EH (cell line): ENCODE measurements at places on chromosomes 4 and X.

DNA sequence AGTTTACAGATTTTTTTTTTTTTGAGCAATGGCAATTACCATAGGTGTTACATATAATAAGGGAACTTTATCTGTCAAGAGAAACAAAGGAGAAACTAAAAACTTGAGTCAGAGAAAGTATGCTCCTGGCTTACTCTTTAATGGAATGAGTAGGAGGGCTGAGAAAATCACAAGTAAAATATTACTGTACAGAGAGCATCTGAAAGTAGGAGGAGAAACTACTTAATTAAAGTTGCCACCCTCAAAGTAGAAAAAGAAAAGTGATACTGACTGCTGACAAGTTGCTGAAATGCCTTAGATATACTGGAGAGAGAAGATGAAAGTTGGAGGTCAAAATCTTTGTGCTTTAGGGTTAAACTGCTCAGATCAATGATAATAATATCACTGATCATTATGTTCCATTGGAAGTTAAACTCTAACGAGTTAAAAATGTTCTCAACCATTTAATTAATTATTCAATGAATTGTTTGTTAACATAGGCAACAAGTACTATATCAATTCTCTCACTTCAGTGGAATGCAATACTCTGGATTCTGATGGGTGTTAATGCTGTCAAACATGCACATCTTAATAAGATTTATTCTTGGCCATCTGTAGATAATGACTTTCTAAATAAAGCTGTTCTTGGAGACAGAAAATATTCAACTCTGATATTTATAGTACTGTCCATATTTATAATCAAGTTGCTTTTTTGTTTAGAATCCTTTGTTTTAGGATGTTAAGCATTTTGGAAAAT is 61.2 kb upstream of the CAMK2D start:
- no peak for DNase-seq

GRCh38 chrX:69128588-69128987 is 36.7 kb downstream of the PJA1 start:
- peak; percentile 66 for DNase-seq

- no peak for DNase-seq
Observed at GRCh38 chr4:7352486-7352885, 82.2 kb downstream of the PSAPL1 start.

DNA sequence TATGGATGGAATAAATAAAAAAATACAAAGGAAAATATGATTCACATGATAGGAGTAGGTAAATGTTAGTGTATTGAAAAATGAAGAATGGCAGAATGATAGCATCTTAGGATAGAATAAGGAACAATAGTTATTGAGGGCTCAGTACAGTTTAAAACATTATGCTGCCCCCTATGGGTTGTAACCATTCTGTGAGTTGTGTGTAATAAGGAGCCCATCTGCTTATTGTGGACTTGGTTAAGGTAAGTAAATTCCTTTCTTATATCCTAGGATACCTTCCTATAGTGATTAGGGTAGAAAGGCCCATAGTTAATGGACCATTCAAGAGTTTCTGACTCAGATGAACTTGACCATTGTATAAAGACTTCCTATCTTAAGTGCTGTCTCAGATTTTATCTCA is 195.8 kb downstream of the PDHA2 start:
- no peak for DNase-seq

GRCh38 chrX:49165901-49166881 is 3.6 kb downstream of the MAGIX start:
- peak; percentile 63 for DNase-seq

DNA sequence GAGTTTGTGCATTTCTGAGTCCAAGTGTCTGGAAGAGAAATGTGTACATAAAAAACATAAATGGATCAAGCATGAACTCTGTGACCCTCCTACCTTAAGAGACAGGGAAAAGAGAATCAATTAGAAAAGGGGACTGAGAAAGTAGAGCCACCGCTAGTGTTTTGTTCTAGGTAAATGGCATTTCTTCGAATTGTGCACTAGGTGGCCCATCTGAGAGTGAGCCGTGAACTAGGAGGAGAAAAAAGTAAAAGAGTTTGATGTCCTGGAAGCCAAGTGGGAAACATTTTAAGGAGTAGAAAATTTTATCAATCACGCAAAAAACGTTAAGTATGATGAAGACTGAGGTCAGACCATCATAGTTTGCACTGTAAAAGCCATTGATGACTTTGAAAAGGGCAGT is 55.1 kb downstream of the NAF1 start:
- DNase-seq, result peak; percentile 5

- DNase-seq, result no peak
Observed at GRCh38 chr4:185637163-185637875, 102.0 kb upstream of the PDLIM3 start.

GRCh38 chr4:150648123-150648522 is 66.2 kb downstream of the MAB21L2 start:
- no peak for DNase-seq

DNA sequence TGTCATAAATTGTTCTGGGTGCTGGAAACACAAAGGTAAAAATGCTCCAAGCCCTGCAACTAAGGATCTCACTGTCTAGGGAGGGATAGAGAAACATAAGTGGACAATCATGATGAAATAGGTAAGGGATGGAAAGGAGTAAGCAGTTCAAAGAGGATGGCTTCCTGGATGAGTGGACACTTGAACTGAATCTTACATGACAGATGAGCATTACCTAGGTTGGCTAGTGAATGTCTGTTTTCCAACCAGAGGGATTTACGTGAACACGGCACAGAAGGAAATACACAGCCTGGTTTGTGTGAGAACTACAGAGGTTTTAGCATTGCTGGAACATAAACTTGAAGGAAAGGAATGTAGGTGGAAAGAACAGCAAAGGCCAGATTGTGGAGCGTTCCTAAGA is 150.2 kb upstream of the GALNT7 start:
- no peak for DNase-seq

GRCh38 chr4:125389713-125390112 is 75.0 kb downstream of the FAT4 start:
- peak; percentile 97 for DNase-seq

DNA sequence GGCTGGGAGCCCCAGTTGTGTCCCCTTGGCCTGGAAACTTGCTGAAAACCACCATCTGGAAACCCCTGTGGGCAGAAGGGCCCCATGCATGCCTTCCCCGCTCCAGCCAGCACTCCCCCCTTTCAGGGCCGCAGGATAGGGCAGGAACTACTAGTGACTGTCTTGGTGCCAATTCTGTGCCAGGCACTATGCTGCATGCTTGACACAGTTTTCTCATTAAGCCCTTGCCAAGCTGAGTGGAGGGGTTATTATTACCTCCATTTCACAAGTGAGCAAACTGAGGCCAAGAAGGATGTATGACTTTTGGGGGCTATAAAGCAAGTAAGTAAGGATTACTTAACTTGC is 73.6 kb upstream of the PJA1 start:
- DNase-seq, result no peak

GRCh38 chr4:97457253-97457652 is 686.0 kb downstream of the STPG2 start:
- DNase-seq, result no peak

- no peak for DNase-seq
Observed at GRCh38 chr4:117001077-117001476, 84.3 kb downstream of the TRAM1L1 start.

DNA sequence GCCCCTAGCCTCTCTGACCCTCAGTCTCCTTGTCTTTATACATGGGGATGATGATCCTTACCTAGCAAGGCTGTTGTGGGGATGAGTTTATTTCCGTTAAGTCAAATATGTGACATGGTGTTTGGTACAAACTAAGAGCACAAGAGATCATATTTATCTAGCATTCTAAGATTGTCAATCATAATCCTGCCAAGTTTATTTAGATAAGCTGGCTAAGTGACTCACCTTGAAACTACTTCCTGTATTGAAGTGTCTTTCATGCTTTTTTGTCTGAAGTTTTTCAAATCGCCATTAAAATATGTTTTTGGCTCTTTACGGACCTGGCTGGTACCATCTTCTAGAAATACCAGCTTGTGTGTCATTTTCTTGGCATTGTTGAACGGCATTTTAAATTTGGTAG is 30.7 kb downstream of the MAP7D3 start:
- no peak for DNase-seq

DNA sequence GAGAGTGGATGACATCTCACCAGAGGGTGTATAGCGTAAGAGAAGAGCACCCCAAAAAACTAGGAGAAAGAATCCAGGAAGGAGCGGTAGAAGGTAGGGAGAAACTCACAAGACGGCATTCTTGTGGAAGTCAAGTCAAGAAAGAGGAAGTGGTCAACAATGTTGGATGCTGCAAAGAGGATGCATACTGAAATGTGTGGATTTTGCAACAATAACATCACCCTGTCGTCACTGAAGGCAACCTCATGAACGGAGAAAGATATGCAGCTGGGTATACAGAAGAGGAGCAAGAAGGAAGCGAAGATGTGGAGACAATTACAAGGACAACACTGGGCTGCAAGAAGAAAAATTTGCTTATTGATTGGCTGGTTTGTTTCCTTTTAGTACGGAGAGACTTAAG is 11.4 kb upstream of the TAPT1 start:
- DNase-seq, result no peak

DNA sequence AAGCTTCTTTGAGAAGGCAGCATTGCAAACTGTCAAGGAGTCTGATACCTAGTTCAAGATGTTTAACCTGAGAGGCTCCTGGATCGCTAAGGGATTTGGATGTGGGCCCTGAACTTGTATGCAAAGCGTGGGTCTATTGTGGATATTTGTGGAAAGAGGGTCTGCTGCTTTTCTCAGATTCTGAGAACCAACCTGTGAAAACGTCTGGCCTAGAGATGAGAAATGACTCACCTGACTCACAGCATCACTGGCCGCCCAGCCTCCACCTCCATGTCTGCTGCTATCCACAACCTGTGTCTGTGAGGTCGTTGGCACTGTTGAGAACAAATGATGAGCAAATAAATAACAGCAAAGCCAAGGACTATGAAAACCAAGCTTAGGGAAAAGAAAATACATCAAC is 33.3 kb upstream of the PROM1 start:
- DNase-seq, result no peak

DNA sequence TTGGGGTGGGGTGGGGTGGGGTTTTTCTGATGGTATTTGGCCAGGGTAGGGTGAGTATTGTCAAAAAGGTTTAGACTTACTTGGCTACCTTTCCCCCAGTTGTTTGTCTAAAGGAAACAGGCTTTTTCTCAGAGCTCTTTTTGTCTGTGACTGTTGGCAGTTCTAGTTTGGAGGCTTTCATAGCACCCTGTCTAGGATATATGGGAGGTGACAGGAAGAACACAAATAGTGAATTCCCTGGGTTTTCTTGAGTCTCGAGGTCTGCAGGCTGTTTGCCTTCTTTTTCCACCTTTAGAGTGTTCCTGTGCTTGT is 13.5 kb downstream of the RPS6KA3 start:
- DNase-seq, result no peak

- DNase-seq, result no peak
Observed at GRCh38 chr4:101807351-101807750, 16.8 kb downstream of the BANK1 start.

- no peak for DNase-seq
Observed at GRCh38 chr4:32499171-32499570, 1779.0 kb downstream of the PCDH7 start.

DNA sequence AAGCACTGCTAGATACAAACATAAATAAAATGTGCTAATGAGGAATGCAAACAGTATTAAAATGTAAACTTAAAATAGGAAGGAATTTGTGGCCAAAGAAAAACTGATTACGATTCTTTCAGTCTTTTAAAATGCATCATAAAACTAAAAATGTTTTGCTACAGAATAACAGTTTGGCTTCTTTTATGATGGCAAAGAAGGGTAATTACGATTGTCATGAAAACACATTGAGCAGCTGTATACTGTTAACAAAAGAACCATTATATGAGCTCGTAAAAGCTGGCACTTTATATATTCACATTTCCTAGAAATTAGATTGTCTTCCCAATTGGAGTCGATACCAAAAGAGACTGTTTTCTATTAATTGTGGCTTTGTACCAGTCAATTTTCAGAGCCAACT is 290.4 kb downstream of the NR3C2 start:
- DNase-seq, result no peak

GRCh38 chr4:81565142-81565870 is 93.6 kb upstream of the RASGEF1B start:
- no peak for DNase-seq

DNA sequence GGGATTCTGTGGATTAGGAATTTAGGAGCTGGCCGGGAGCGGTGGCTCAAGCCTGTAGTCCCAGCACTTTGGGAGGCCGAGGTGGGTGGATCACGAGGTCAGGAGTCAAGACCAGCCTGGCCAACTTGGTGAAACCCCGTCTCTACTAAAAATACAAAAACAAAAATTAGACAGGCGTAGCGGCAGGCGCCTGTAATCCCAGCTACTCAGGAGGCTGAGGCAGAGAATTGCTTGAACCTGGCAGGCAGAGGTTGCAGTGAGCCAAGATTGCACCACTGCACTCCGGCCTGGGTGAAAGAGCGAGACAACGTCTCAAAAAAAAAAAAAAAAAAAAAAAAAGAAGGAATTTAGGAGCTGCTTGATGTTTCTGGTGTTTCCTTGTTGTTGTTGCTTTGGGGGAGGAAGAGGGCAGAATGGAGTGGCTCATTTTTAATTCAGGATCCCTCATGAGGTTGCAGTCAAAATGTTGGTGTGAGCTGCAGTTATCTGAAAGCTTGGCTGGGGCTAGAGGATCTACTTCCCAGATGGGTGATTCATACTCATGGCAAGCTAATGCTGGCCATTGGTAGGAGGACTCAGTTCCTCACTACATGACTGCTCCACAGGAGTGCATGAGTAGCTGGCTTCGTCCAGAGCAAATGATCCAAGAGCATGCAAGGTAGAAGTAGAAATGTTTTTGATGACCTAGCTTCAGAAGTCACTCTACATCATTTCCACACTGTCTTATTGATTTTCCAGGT is 26.5 kb upstream of the JADE1 start:
- peak; percentile 45 for DNase-seq

DNA sequence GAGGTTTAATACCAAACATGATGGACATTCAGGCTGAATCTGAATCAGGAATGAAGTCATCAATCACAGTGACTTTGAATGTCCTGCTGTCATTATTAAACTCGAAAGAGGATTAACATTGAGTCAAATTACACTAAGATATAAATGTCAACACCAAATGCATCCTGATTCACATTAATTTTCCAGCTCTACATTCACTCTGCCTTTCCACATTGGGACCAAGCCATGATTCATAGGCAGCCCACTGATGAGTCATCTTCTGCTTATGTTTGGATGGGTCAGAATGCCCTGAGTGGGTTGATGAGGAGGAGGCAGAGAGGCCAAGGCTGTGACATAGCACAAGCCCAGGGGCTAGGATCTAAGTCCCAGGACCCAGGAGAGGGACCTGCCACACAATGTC is 247.6 kb upstream of the RPS6KA3 start:
- peak; percentile 88 for DNase-seq

DNA sequence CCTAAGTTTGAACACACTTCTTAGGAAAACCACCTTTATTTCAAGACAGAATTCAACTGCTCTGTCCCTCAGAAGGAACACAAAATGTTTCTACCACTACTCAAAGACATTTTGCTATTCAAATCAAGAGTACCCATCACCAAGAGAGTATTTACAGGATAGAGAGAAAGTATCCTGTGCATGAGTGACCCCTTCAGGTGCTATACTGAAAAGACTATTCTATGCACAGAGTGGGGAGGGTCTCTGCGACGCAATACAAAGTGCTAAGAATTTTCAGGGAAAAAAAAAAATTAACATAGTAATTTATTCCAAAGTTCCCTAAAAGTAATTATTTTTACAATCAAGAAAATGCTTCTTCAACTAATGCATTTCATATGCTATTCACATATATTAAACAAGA is 346.4 kb upstream of the FAM241A start:
- no peak for DNase-seq
